Stimulated activated CD4-positive, alpha-beta T cell treated with anti-CD3 and anti-CD28 coated beads, Interleukin-1b, Interleukin-23, amount 100 ng/mL, for 24 hours (primary cell): ENCODE measurements at places on chromosomes 3 and 15.

GRCh38 chr3:64460877-64461276 is 226.9 kb downstream of the ADAMTS9 start:
- DNase-seq = no peak

- DNase-seq = no peak
These were observed 13.2 kb downstream of the ZDHHC3 start for GRCh38 chr3:44962621-44963393.

GRCh38 chr3:152790651-152791387 is 44.1 kb upstream of the P2RY1 start:
- DNase-seq = no peak

- DNase-seq = no peak
These were observed 151.8 kb upstream of the CADM2 start for GRCh38 chr3:84806958-84807357.
